ENCODE measurements at places on chromosomes 4 and X. TPM values are rescaled to one million over a fixed set of nuclear protein-coding genes. Genes with fewer than 3 reads are reported as not detected.

DNA sequence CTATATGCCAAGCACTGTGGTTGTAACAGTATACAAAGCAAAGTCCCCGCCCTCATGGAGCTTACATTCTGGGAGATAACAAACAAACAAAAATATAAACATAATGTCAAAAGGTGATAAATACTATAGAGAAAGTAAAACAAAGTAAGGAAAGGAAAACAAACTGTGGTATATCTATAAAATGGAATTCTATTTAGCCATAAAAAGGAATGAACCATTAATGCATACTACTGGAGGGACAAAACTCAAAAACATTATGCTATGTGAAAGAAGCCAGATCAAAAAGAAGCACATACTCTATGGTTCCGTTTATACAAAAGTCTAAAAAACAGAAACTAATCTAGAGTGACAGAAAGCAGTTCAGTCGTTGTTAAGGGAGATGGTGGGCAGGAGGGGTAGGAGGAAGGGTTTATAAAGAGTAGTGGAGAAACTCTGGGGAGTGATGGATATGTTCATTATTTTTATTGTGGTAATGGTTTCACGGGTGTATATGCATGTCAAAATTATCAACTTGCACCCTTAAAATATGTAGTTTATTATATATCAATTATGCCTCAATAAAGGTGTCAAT is 31.5 kb downstream of the GPC3 start:
- DNase-seq, result no peak

The SMIM20 gene
- total RNA-seq, result 85.2 TPM

- no peak for DNase-seq
These were observed 37.8 kb downstream of the ADD1 start for GRCh38 chr4:2881431-2881830.

- no peak for DNase-seq
These were observed 676.7 kb upstream of the LCORL start for GRCh38 chr4:18698119-18698883.

DNA sequence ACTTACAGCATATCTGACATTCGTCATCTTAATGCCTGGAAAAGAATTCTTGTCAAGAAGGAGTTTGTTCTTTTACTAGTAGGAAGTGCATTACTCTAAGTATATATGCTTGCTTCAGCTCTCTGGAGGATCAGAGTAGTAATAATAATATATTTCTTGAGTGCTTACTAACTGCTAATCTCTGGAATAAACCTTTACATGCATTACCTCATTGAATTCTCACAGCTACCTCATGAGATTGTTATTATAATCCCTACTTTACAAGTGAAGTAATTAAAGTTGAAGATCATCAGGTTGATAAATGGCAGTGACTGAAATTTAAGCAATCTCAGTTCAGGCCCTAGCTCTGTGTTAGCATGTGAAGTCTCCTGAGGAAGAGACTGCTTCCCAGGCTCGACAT is 115.0 kb upstream of the PDE5A start:
- no peak for DNase-seq

The C4orf50 gene
- total RNA-seq, result 0.32 TPM

The SPOCK3 gene
- total RNA-seq, result not detected

DNA sequence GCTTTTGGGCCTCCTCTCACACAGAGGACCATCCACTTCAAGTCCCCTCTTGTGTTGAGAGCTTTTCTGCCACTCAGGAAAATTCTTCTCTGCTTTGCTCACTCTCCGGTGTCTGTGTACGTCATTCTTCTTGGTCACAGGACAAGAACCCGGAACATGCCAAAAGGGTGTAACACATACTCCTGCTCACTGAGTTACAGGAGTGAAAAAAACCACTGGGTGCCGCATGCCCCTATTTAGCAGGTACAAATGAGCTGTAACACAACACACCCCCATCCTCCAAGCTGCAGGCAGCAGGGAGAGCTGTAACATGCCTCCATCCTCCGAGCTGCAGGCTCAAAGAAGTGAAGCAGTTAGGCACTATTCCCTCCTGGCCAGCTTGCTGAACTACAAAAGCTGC is 13.0 kb upstream of the CXCL2 start:
- DNase-seq, result no peak

DNA sequence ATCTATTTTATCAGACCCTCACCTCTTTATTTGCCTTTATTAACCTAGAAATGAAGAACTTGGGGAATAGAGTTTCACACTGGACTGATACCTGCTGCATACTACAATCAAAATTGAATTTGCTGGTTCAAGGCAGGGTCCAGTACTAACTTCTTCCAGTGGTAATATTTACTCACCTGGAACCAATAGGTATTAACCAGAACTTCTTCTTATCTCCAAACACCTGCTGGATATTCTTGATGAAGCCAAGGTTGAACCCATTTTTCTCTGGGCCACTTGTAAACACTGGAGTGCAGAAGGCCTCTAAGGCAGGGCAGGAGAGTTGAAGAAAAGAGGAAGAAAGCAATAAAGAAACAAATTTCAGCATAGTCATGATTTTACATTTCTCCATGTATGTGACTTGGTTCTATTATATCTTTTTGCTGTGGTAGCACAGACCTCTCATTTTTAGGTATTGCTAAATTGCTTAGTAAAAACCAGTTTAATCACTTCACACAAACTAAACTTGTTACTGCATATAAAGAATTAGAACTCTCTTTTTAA is 101.1 kb downstream of the ZDHHC15 start:
- DNase-seq, result no peak

The SPARCL1 gene
- 0.11 TPM for total RNA-seq

The IL9R gene
- 2.8 TPM for total RNA-seq

DNA sequence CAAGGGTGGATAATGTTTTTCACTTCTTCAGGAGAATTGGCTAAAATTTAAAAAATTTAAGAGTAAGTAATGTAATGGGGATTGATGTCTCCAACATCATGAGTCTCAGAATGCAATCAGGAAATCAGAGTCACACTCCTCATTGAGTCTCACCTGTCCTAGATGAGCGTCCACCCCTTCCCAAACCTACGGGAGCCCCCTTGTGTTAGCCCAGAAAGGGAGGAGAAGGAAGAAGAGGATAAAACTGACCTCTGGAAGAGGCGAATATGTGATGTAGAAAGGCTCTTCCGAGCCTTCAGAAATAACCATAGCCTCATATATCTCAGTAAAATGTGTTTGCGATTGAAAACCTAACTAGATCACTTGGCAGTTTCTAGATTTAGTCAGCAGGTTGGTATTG is 157.1 kb downstream of the DCLK2 start:
- no peak for DNase-seq

The NDNF gene
- not detected for total RNA-seq

GRCh38 chr4:184536065-184536880 is 61.9 kb upstream of the IRF2 start:
- no peak for DNase-seq

DNA sequence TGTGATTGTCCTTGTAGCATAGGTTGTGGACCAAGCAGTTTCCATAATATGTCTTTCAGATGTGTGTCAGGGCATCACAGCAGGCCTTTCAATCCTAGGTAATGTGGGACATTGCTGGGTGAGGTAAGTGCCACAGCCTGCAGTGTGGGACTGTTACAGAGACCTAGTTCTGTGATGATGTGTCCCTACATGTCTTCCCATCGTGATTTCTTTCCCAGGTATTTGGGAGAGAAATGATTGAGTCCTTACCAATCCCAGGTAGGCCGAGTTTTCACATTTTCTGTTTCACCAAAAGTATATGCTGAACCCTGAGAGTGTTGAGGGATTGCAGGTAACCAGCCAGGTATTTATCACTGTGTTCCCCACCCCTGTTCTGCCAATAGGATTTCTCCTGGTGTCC is 10.6 kb upstream of the ATXN3L start:
- no peak for DNase-seq

The NSG1 gene
- 0.75 TPM for total RNA-seq

The PPEF1 gene
- not detected for total RNA-seq

The OTC gene
- not detected for total RNA-seq

The SLC38A5 gene
- not detected for total RNA-seq

The FSTL5 gene
- total RNA-seq, result not detected

- no peak for DNase-seq
These were observed 17.2 kb upstream of the MRPL1 start for GRCh38 chr4:77845400-77845799.

GRCh38 chrX:63739885-63740284 is 45.1 kb downstream of the ARHGEF9 start:
- no peak for DNase-seq

DNA sequence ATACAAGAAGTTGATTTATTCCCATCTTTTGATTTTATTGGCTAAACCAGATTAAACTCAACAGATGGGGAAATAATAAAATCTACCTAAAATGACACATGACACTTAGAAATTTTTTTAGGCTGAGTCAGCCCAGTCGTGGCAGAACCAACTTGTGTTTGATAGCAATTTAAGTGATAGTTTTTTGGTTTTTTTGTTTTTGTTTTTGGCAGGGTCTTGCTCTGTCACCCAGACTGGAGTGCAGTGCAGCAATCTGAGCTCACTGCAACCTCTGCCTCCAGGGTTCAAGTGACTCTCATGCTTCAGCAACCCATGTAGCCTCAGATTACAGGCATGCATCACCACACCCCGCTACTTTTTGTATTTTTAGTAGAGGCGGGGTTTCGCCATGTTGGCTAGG is 370.3 kb upstream of the NOCT start:
- no peak for DNase-seq

The RAB28 gene
- 61.8 TPM for total RNA-seq

DNA sequence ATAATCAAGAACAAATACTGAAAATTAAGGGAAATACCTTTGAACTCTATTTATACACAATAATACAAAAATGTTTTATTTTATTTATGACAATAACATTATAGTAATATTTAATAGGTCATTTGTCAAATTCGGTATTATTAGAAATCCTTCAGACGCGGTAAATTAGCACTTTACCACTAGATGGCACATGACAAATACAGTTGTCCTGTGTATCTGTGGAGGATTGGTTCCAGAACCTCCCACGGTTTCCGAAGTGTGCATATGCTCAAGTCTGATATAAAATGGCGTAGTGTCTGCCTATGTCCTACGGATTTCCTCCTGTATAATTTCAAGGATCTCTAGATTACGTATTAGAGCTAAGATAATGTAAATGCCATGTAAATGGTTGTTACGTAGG is 8.1 kb upstream of the LINC00632 start:
- peak; percentile 54 for DNase-seq

DNA sequence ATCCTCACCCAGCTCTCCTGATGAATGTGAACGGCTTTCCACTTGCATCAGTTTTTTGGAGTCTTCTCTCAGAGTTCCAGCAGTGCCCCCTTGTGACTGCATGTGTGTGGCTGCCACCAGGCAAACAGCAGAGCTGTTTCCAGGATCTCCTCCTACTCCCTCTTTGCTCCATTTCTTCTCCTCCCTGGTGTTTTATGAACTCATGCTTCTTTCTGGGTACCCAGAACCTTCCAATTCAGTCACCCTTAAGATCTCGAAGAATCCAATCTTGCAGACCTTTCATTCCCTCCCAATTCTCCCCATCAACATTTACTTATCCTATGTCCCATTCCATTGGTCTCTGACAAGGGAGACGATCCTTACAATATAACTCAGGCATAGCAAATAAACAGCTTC is 6.8 kb upstream of the TCEANC start:
- peak; percentile 78 for DNase-seq

DNA sequence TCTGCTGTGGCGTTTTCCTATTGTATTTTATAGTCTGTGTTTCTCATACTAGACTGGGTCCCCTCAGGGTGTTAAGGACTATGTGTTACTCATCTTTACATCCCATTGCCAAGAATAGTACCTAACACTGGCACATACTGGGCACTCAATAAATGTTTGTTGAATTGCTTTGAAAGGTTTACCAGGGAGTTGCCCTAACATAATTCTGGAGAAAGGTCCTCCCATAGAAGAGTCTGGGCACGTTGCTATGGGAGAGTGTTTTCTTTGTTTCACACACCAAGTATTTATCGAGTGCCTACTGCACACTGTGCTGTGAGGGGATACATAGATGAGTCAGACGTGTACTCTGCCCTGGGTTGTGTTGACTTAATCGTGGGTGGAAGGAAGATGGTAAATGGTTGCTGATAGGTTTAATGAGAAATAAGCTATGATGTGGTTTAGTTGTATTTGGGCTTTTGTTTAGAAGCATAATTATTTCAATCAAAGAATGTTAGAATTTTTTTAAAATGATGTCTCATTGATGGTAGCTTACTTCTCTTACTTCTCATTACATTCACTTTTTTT is 42.9 kb downstream of the AFF1 start:
- no peak for DNase-seq

DNA sequence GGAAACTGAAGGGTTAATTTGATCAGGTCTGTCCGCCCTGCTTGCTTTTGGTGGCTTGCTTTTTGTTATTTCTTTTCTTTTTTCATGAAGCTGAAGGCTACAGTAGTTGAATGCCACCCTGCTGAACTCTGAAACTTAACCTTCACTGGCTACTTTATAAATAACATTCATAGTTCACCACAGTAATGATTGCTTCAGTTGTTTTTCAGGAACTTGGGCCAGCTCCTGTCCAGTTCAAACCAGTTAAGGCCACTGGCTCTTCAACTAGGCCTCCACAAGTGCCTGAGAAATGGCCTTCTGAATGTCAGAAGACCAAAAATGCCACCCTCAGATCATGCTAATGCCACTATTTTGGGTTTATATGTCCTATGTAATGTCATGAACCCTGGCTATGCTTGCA is 7.7 kb upstream of the ASB9 start:
- no peak for DNase-seq

The GPR173 gene
- total RNA-seq, result 0.36 TPM

The GPR82 gene
- total RNA-seq, result not detected
